H1 (cell line): ENCODE measurements at places on chromosomes 5 and 9. TPM values are rescaled to one million over a fixed set of nuclear protein-coding genes. Genes with fewer than 3 reads are reported as not detected.

DNA sequence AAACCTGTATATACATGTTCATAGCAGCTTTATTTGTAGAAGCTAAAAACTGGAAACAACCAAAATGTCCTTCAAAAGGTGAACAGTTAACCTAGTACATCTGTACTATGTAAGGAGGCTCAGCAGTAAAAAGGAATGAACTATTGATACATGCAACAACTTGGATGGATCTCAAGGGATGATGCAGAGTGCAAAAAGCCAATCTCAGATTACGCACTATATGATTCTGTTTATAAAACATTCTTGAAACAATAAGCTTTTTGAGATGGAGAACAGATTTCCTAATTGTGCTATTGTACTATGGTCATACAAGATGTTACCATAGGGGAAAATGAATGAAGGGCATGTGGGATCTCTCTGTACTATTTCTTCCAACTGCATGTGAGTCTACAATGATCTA, 88.9 kb downstream of the PAM start:
- no peak for DNase-seq

- peak; percentile 28 for DNase-seq
Measured at GRCh38 chr5:149206524-149207141, 65.0 kb upstream of the AFAP1L1 start.

DNA sequence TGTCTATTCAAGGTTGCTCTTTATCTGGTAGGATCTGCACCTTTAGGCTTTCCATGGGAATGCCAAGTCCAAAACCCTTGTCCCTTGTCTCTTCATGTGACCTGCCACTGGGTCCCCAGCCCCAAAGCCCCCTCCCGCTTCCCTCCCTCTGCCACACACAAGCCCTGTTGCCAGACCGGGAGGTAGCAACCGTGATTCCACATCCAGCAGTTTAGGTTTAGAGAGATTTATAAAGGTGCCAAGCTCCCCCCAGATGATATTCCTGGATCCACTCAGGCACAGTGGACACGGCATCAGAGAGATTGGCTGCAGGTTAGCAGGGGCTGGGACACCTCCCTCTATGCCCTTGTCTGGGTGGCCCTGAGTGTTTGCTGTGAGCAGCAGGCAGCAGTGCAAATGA, 504.7 kb downstream of the CCDC171 start:
- DNase-seq: no peak

- DNase-seq: no peak
Measured at GRCh38 chr5:96756985-96757384, 50.8 kb downstream of the ERAP1 start.

SREK1IP1 gene
- 37.2 and 39.0 TPM in 2 replicates for total RNA-seq
